ENCODE measurements at places on chromosomes 4 and X.
A peak's percentile ranks its signal among the peaks of the same experiment; 100 is the strongest.

DNA sequence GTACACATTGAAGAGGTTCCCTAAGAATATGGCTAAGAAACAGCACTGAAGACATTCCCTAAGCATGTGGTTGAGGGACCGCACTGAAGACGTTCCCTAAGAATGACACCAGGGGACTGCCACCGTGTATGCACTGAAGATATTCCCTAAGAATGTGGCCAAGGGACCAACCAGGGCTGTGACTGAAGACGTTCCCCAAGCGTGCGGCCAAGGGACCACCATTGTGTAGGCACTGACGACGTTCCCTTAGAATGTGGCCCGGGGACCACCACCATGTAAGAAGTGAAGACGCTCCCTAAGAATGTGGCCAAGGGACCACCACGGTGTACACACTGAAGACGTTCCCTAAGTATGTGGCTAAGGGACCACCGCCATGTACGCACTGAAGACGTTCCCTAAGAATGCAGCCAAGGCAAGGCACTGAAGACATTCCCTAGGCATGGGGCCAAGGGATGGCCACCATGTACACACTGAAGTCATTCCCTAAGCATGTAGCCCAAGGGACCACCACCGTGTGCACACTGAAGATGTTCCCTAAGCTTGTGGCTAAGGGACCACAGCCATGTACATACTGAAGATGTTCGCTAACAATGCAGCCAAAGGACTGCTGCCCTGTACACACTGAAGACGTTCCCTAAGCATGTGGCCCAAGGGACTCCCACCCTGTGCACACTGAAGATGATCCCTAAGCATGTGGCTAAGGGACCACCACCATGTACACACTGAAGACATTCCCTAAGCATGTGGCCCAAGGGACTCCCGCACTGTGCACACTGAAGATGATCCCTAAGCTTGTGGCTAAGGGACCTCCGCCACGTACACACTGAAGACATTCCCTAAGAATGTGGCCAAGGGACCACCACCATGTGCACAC, 22.0 kb downstream of the DHRSX start:
- no peak for DNase-seq

DNA sequence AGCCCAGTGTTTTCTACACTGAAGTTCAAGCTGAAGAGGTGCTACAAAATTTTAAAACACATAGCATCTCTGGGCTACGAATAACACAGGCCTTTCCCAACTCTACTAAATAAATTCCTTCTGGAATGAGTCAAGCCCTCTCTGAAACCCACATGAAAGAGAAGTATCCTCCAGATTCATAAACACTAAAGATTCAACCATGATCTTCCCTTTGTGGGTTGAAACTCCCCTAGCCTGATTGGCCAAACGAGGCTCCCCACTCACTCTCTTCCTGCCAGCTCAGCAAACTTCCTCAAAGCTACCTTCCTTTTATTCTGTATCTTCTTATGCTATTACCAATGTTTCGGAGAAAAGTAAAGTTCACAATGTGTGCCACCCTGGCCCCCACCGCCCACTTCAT, 95.4 kb downstream of the NKX6-1 start:
- DNase-seq: peak; percentile 1

GRCh38 chr4:184237612-184238011, 19.9 kb upstream of the ENPP6 start:
- peak; percentile 6 for DNase-seq

GRCh38 chr4:1523506-1523905, 117.3 kb upstream of the NKX1-1 start:
- DNase-seq: no peak

GRCh38 chr4:56048383-56048701, 99.6 kb downstream of the CEP135 start:
- DNase-seq: no peak

GRCh38 chr4:72567821-72568675, 973 bp downstream of the ADAMTS3 start:
- DNase-seq: peak; percentile 68

DNA sequence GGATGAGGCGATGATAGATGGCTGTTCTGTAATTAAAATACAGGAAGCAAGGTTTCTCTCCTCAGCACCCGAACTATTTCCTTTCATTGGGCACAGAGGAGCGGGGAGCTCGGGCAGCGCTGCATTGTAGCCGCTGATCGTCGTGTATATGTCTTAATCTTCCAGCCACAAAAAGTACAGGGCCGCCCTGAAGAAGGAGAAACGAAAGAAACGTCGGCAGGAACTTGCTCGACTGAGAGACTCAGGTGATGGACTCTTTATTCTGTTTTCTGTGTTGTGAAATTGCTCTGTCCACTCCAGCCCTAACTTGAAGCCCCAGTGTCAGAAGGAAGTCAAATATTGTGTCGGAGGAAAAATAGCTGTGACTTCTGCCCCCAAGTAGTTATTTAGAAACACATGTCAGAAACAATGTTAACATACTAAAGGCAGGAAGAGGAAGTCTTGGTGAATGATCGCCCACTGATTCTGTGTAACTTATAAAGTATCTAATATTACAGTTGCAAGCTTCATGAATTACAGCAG, 546 bp downstream of the ZRSR2 start:
- DNase-seq: no peak

- DNase-seq: no peak
Observed at GRCh38 chr4:130568746-130569145, 1472.8 kb downstream of the C4orf33 start.

DNA sequence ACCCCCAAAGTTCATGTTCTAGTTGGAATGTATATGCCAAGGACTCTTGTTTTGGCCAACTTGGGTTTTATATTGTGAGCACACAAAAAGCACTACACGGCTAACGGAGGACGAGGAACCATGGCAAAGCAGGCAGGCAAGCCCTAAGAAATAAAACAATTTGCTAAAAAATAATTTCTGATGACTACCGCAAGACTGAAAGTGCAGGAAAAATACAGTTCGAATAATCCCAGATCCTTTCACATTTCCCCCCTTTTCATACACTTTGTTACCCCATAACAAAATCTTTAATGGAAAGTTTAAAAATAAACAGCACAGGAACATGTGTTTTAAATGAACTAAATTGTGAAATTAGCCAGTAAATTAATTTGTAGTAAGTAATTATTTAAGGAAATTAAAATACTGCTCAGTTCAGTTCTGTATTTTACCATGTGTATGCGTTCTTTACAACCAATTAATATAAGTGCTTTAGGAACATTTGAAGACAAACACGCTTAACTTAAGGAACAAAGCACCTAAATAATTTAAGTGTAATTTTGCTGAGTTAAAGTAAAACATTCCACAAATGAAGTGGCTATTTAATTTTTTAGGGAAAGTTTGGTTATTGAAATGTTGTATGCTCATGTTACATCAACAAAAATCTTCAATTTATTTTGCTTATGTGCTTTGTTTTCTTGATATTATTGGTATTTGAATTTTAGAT, 12.4 kb upstream of the PITX2 start:
- DNase-seq: peak; percentile 6

DNA sequence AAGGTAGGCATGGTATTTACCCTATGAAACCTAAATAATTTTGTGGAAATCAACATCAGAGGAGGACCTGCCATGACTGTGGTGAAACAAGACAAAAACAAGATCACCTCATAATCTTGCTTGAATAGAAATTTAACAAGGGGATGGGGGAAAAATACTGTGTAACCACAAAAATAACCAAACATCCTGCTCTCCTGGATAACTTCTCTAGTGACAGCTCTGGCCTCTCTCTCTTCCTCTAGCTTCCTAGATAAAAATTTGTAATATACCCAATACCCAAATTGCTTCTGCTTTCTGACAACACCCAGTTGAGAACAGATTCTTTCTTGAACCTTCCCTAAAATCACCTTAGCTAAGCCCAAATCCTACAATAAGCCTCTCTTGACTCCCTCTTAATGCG, 11.9 kb upstream of the TIGD2 start:
- DNase-seq: no peak

- no peak for DNase-seq
Observed at GRCh38 chr4:90730752-90731151, 603.6 kb downstream of the CCSER1 start.

DNA sequence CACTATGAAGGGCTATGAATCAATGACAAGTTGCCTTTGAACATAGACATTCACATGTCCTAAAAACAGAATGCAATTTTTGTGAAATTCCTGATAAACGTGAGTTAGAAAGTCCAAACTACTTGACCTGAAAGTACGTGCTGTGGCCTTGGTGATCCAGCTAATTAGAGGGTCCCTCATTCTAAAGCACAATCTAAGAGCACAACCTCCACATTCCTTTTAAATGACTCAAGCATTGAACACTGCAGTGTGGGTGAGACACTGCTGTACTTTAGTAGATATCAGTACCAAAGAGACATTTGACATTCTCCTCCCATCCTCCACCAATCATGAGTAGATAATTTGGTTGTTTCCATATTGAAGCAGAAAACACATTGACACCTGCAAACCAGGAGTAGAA, 73.5 kb downstream of the FAM47B start:
- DNase-seq: no peak

DNA sequence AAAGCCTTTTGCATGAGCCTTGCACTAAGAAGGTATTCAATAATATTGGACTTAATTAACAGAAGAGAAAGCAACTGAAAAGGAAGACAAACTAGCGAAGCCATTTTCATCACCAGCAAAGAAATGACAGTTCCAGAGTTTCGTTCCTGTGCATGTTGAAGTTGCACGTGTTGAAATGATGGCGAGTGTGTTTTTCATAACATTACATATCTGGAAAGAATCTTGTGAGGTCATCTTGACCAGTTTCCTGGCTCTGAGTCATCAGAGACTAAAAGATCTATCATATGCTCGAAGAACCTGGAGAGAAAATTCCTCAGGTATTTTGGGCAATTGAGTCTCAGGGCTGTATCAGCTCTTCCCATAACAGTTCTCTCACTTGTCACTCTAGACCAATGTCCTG, 106.2 kb upstream of the MAML3 start:
- peak; percentile 79 for DNase-seq

DNA sequence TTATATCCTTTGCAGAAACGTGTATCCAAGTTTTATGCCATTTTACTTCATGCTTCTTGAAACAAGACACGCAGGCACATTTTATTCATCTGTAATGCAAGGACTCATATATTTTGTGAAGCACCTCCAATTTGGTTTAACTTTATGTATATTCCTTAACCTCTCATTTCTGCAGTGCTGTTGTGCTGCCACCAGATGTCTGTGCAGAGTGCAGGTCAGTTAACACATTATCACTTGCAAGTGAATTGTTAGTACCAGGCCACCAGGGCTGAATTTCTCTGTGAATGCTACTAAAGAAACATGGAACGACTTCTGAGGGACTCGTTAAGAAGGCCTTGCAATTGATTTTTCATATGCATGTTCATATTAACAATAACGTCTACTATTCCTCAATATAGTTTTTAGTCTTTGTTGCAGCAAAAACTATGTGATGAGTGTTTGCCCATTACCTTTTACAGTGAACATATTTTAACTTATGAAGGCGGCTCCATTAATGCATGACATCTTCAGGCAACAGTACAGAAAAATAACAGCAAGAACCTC, 770.3 kb downstream of the NLGN4X start:
- DNase-seq: no peak

DNA sequence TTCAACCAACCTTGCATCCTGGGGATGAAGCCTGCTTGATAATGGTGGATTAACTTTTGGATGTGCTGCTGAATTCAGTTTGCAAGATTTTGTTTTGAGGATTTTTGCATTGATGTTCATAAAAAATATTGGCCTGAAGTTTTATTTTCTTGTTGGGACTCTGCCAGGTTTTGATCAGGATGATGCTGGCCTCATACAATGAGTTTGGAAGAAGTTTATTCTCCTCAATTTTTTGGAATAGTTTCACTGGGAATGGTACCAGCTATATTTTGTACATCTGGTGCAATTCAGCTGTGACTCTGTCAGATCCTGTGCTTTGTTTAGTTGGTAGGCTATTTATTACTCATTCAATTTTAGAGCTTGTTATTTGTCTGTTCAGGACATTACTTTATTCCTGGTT, 340.3 kb upstream of the TRAM1L1 start:
- no peak for DNase-seq

DNA sequence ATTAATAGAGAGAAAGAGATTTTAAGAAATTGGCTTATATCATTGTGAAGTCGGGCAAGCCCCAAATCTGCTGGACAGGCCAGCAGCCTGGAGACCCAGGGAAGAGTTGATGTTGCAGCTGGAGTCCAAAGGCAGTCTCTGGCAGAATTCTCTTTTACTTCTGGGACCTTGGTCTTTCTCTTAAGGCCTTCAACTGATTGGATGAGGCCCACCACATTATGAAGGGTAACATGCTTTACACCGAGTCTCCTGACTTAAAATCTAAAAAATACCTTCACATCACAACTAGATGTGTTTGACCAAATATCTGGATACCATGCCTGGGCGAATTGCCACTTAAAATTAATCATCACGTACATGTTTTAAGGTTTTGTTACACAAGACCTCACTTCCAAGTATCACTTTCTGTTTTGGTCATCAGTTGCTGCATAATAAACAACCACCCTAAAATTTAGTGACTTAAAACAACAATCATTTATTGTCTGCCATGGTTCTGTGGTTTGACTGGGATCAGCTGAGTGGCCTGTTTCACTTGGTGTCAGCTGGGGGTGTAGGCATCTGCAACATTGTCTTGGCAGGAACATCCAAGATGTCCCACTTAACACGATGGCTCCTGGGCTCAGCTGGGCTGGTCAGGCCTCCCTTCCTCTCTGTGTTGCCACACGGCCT, 3.4 kb downstream of the CD38 start:
- DNase-seq: peak; percentile 32

DNA sequence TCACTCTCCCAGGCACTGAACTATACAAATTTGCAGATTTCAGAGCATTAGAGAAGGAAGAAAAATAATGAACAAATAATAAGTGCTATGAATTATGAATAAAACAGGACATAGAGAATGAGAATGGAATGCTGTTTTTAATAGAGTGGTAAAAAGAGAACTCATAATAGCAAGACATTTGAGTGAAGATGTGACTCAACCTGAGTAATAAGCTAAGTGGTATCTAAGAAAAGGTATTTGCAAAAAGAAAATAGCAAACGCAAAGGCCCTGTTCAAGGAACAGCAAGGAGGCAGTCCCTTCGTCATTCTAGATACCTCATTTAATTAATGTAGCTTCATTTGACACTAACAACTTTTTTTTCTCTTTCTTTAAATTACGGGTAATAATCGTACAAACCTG, 1910.0 kb upstream of the TENM3 start:
- no peak for DNase-seq

GRCh38 chr4:70915874-70916559, 13.8 kb downstream of the MOB1B start:
- no peak for DNase-seq

DNA sequence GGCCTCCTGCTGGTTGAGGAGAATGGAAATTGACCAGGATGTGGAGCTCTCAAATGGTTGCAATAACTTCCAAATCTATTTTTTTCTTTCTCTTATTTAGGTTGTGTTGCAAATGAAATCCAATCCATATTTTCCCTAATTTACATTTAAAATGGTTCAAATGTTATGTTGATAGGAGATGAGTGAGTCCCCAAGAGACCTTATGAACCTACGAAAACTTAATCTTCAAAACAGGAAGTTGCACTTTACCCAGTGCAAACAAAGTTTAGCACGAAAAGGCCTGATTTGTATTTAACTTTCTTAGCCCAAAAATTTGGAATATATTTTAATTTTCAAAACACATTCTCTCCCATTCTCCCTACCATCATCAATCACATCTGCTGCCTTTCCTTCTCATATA, 59.3 kb upstream of the NDP start:
- DNase-seq: no peak

GRCh38 chr4:183872531-183872930, 32.6 kb upstream of the STOX2 start:
- DNase-seq: no peak

- no peak for DNase-seq
Observed at GRCh38 chrX:150715184-150715583, 22.0 kb downstream of the MTMR1 start.
